Activated naive CD8-positive, alpha-beta T cell treated with anti-CD3 and anti-CD28 coated beads for 36 hours (primary cell): ENCODE measurements at places on chromosomes 2 and 18. TPM values are rescaled to one million over a fixed set of nuclear protein-coding genes. Genes with fewer than 3 reads are reported as not detected.

The ANO7 gene
- 3.4 TPM for total RNA-seq

GRCh38 chr2:191032588-191033429 is 18.8 kb upstream of the STAT1 start:
- no peak overlapping the region for H3K4me3 ChIP-seq
- no peaks in the 10 kb centered on the region for H3K27me3 ChIP-seq
- peak overlapping the region; percentile 31 for H3K27ac ChIP-seq
- no peak for DNase-seq

DNA sequence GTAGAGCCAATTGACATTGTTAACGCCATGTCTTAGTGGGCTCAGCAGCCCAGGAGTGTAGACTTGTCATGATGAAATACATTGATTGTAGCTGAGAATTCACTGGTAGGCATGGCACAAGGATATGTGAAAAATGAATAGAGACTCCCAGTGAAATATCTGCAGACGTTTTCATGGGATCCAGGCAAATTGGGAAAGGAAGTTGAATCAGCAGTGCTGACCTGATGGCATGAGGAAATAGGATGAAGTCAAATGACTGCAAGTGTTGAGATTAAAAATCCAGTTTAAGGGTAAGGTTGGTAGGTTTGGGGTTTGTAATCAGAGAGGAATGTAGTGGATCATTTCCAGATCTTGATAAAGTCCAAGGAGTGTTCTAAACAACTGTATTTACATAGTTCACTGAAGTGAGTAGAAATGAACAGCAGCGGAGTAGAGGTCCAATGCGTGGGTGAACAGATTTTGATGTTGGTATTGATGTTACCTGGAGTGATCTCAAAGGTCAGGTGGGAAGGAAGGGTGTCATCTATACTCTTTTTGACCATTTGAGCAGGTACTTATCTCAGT is 24.6 kb downstream of the INSIG2 start:
- H3K27ac ChIP-seq: no peak overlapping the region
- DNase-seq: no peak
- no peaks in the 10 kb centered on the region for H3K27me3 ChIP-seq
- H3K4me1 ChIP-seq: peaks cover 10% of the 10 kb centered on the region

GRCh38 chr2:16417726-16418125 is 247.9 kb downstream of the CYRIA start:
- no peaks in the 10 kb centered on the region for H3K27me3 ChIP-seq
- H3K27ac ChIP-seq: no peak overlapping the region

DNA sequence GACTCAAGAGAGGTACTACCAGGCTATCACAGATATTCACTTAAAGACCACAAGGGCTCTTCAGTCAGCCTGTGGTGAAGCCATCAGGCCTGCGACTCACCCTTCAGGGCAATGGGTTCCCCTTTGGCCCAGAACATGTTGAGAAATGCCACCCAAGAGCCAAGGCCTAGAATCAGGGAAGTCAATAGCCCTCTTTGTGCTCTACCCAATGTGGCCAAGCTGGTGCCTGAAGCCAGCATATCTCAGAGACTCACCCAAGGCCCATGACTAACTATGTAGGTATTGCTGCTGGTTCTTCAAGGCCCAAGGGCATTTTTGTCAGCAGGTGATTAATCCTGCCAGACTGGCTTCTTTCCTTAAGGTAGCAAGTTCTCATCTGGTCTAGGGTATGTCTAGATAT is 338.9 kb upstream of the SETBP1 start:
- no peak for DNase-seq
- no peaks in the 10 kb centered on the region for H3K27me3 ChIP-seq
- H3K4me1 ChIP-seq: no peaks in the 10 kb centered on the region
- H3K27ac ChIP-seq: no peak overlapping the region

DNA sequence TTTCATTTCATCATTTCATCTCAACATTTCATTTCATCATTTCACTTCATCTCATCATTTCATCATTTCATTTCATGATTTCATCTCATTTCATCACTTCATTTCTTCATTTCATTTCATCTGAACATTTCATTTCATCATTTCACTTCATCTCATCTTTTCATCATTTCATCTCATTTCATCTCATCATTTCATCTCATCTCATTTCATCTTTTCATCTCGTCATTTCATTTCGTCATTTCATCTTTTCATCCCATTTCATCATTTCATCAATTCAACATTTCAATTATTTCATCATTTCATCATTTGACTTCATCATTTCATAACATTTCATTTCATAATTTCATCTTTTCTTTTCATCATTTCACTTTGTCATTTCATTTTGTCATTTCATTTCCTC is 128.4 kb downstream of the ANKRD30BL start:
- no peak overlapping the region for H3K4me3 ChIP-seq
- H3K36me3 ChIP-seq: no peaks in the 10 kb centered on the region
- H3K4me1 ChIP-seq: no peaks in the 10 kb centered on the region
- no peak for DNase-seq
- no peak overlapping the region for H3K27ac ChIP-seq
- H3K27me3 ChIP-seq: peaks cover 12% of the 10 kb centered on the region

DNA sequence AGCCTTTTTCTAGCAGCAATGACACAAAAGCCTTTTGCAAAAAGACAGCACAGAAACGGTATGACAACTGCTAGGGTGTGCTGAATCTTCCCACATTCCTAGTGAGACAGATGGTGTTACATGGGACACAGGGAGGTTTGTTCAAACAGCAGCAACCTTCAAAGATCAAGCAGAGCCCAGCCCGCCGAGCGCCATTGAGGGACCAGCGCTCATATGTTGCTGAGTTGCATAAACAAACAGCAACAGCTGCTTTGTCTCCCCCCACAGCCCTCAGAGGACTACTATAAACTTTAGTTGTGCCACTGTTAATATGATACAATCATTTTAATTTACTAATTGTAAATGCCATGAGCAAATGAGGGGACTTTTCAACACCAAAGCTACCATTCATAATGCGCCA is 117.7 kb downstream of the ZEB2 start:
- no peak overlapping the region for H3K4me3 ChIP-seq
- peaks cover 9% of the 10 kb centered on the region for H3K4me1 ChIP-seq
- H3K36me3 ChIP-seq: peaks cover 24% of the 10 kb centered on the region
- H3K27me3 ChIP-seq: no peaks in the 10 kb centered on the region
- no peak overlapping the region for H3K27ac ChIP-seq
